Caco-2 (cell line): ENCODE measurements at places on chromosomes 11 and 22. TPM values are rescaled to one million over a fixed set of nuclear protein-coding genes. Genes with fewer than 3 reads are reported as not detected.

DNA sequence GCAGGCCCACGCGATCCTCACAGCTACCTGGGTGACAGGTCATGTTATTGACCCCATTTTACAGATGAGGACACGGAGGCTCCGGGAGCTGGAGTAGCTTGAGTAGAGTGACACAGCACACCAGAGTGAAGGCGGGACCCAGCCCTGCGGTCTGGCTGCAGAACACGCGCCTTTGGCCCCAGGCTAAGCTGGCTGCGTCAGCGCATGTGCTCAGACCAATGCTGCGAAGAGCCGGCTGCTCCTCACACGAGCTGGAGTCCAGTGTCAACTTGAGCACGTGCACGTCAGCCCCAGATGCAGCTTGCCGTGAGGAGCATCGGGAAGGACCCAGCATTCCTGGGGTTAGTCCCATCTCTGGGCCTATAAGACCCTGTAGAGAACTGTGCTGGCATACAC, 49.9 kb downstream of the SCUBE1 start:
- H3K27me3 ChIP-seq, result no peaks in the 10 kb centered on the region
- no peak overlapping the region for H3K4me3 ChIP-seq
- H3K36me3 ChIP-seq, result no peaks in the 10 kb centered on the region
- no peak for DNase-seq
- peaks cover 12% of the 10 kb centered on the region for H3K4me1 ChIP-seq

GRCh38 chr11:11416917-11417316, 63.9 kb upstream of the CSNK2A3 start:
- H3K27ac ChIP-seq, result no peak overlapping the region
- no peaks in the 10 kb centered on the region for H3K36me3 ChIP-seq
- peaks cover 2% of the 10 kb centered on the region for H3K27me3 ChIP-seq
- no peak overlapping the region for H3K4me3 ChIP-seq
- no peak for DNase-seq
- H3K4me1 ChIP-seq, result no peaks in the 10 kb centered on the region

Gene HEPHL1
- total RNA-seq, result not detected in 2 replicates

Gene TMPRSS5
- total RNA-seq, result 2.4 and 2.7 TPM in 2 replicates

DNA sequence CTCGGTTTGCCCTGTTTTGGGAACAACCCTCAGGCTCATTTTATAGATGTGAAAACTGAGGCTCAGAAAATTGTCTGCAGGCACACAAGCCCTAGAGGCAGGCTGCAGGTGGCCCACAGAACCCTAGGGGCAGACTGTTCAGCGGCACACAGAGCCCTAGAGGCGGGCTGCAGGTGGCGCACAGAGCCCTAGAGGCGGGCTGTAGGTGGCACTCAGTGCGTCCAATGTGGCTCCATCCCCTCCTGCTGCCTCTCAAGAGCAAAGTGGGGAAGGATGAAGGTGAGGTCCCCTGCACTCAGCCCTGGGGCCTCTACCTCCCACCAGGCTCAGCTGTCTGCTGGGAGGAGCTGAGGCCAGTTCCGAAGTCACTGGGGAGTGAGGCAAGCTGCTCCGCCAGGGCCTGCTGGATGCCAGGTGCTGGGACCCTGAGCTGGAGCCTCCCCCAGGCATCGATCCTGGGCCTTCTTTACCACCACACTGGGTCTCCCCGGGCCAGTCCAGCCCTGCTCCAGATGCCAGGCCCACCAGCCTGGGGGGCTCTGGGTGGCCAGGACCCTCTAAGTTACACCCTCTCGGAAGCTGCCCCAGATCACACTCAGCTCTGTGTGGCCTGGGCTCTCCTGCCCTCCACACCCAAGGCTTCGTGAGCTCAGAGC, 2.3 kb downstream of the ACY3 start:
- H3K36me3 ChIP-seq, result no peaks in the 10 kb centered on the region
- peak; percentile 58 for DNase-seq
- no peak overlapping the region for H3K4me3 ChIP-seq

DNA sequence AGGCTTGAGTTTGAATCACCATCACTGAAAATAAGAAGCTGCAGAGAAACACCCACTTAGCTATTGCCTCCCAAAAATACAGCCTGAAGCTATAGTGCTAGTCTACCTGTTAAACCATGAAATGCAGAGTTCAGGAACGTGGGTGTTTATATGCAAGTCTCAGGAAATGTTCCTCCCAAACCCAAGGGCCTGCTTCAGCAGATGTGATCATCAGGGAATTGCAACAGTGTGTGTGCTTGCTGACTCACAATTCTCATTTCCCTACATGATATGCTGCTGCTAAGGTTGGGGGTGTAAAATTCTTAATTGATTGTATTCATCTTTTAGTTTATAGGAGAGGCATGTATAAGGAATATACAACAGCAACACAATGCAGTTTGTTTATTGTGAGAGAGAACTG, 49.6 kb downstream of the NUP98 start:
- H3K4me1 ChIP-seq, result peaks cover 7% of the 10 kb centered on the region; the same call in 1 of the 2 replicates
- H3K27me3 ChIP-seq, result no peaks in the 10 kb centered on the region
- H3K4me3 ChIP-seq, result no peak overlapping the region
- H3K27ac ChIP-seq, result no peak overlapping the region
- peaks cover 2% of the 10 kb centered on the region; the same call in 1 of the 2 replicates for H3K36me3 ChIP-seq

Gene SEC14L6
- total RNA-seq, result 0.14 TPM in 1 of 2 replicates, not detected in the other

Gene SSTR3
- total RNA-seq, result not detected in 2 replicates

Gene NXPE4
- total RNA-seq, result not detected in 2 replicates

Gene MYEOV
- 0.52 TPM in 1 of 2 replicates, not detected in the other for total RNA-seq

DNA sequence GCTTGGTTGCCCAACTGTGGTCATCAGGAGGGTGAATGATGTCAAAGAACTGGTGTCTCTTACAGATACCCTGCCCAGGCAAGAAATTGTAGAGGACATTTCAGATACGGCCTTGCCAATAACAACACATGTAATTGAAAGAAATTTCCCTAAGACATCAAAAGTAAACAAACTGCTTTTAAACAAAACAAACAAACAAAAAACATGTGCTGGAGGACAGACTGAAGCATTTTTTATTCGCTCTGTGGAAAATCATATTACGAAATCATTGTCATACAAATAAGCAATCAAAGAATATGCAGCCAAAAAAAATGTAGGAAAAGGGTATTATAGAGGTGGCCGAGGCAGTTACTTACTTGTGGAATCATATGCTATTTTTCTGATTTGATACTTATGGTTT, 52.1 kb upstream of the MYEOV start:
- no peak overlapping the region for H3K4me3 ChIP-seq
- H3K4me1 ChIP-seq, result no peaks in the 10 kb centered on the region
- DNase-seq, result no peak
- H3K27ac ChIP-seq, result no peak overlapping the region

DNA sequence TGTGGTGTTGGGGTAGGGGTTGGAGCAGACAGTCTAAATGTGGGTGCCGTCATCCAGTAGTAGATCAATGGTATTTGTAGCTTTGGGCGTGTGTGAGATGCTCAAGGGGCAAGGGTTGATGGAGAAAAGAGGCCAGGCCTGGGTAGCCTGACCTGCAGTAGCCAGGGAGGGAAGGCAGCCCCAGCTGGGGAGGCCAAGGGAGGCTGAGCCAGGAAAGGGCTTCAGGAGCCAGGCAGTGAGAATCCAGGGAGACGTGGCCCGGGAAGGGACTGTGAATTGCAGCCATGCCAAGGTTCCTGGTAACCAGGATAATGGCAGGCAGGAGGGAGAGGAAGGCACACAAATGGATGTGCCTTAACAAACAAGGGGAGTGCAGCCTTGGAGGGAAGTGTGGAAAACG, 2.5 kb upstream of the DERL3 start:
- no peaks in the 10 kb centered on the region for H3K27me3 ChIP-seq
- H3K4me3 ChIP-seq, result no peak overlapping the region
- H3K36me3 ChIP-seq, result no peaks in the 10 kb centered on the region
- no peak for DNase-seq
- H3K27ac ChIP-seq, result no peak overlapping the region

GRCh38 chr11:62556108-62556874, 9.7 kb upstream of the AHNAK start:
- H3K36me3 ChIP-seq, result peaks cover 4% of the 10 kb centered on the region; the same call in 1 of the 2 replicates
- peak overlapping the region; percentile 96 for H3K27ac ChIP-seq
- peaks cover 89% of the 10 kb centered on the region for H3K4me1 ChIP-seq
- H3K27me3 ChIP-seq, result no peaks in the 10 kb centered on the region
- no peak overlapping the region for H3K4me3 ChIP-seq
- peak; percentile 57 for DNase-seq

Gene ARHGAP8
- 81.5 and 90.5 TPM in 2 replicates for total RNA-seq

DNA sequence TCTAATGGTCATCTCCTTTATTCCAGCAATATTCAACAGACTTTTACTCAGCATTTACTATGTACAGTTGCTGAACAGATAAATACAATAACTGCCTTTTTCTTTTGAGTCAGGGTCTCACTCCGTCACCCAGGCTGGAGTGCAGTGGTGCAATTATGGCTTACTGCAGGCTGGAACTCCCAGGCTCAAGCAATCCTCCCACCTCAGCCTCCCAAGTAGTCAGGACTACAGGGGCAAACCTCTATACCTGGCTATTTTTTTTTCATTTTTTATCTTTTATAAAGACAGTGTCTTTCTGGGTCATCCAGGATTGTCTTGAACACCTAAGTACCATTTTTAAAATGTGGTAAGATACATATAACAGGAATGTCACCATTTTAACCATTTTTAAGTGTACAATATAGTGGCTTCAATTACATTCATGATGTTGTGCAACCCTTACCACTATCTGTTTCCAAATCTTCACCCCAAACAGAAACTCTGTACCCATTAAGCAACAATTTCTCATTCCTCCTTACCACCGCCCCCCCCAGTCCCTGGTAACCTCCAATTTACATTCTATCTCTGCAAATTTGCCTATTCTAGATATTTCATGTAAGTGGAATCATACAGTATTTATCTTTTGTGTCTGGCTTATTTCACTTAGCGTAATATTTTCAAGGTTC, 67.8 kb downstream of the MIAT start:
- DNase-seq, result no peak
- no peaks in the 10 kb centered on the region for H3K36me3 ChIP-seq
- H3K27ac ChIP-seq, result no peak overlapping the region
- H3K4me1 ChIP-seq, result no peaks in the 10 kb centered on the region
- no peak overlapping the region for H3K4me3 ChIP-seq

Gene IFTAP
- total RNA-seq, result 8.9 and 10.4 TPM in 2 replicates

Gene CYP2D6
- 1.7 TPM in 2 replicates for total RNA-seq

DNA sequence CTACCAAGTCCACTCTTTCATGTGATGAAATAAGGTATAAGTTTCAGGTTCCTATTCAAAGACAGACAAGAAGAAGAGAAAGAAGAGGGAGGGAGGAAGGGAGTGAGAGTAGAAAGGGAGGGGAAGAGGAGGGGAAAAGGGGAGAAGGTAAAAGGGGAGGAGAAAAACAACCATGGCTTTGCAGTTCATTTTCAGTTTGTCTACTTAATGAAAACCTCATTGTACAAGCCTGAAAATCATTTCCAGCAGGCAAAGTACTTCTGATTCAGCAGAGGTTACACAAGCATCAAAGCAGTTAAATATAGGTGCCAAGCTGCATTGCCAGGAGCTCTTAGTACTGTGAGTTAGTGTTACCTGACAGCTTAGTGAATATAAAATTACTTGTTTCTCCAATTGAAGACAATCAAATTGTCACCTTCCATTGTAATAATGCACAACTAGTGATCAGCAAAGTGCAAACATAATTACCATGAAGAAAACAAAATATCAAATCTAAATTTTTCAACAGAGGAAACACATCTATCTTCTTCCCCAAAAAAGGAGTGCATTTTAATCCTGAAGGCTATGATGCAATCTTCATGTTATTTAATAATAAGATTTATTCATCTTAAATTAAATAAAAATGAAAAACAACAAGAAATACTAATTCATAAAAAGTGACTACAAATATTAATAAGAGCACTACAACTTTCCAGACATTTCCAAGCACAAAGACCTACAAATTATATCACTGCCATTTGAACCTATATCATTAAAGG, 8.2 kb downstream of the SOX6 start:
- H3K4me3 ChIP-seq, result no peak overlapping the region
- DNase-seq, result no peak
- H3K4me1 ChIP-seq, result peaks cover 9% of the 10 kb centered on the region
- no peak overlapping the region for H3K27ac ChIP-seq

Gene C11orf52
- total RNA-seq, result 14.4 and 14.8 TPM in 2 replicates

- no peaks in the 10 kb centered on the region for H3K36me3 ChIP-seq
- no peak overlapping the region for H3K27ac ChIP-seq
- no peaks in the 10 kb centered on the region for H3K4me1 ChIP-seq
- H3K4me3 ChIP-seq, result no peak overlapping the region
- DNase-seq, result no peak
- no peaks in the 10 kb centered on the region for H3K27me3 ChIP-seq
Measured at GRCh38 chr22:40703174-40703573, 23.9 kb downstream of the MCHR1 start.

GRCh38 chr11:60788401-60789125, 3.4 kb downstream of the MS4A10 start:
- no peak overlapping the region for H3K27ac ChIP-seq
- no peak overlapping the region for H3K4me3 ChIP-seq
- peaks cover 8% of the 10 kb centered on the region; the same call in 1 of the 2 replicates for H3K4me1 ChIP-seq
- DNase-seq, result no peak
- H3K27me3 ChIP-seq, result no peaks in the 10 kb centered on the region

Gene PANX3
- not detected in 2 replicates for total RNA-seq

Gene B4GALNT4
- 30.7 and 35.6 TPM in 2 replicates for total RNA-seq

Gene DUSP8
- total RNA-seq, result 7.7 and 12.1 TPM in 2 replicates

DNA sequence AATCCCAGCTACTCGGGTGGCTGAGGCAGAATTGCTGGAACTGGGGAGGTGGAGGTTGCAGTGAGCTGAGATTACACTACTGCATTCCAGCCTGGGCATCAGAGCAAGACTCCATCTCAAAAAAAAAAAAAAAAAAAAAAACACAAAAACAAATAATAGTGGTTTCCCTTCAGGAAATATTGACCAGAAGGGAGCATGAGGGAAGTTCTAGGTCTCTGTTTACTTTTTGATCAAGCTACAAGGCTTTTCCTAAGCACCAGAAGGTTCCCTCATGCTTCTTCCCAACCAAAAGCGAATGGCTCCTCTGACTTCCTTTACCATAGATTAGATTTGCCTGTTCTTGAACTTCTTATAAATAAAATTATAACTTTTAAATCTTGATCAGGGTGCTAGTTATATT, 18.3 kb downstream of the MYO18B start:
- no peaks in the 10 kb centered on the region for H3K27me3 ChIP-seq
- no peak for DNase-seq
- peaks cover 32% of the 10 kb centered on the region for H3K4me1 ChIP-seq
- H3K36me3 ChIP-seq, result no peaks in the 10 kb centered on the region
- H3K4me3 ChIP-seq, result no peak overlapping the region
